ENCODE measurements at places on chromosomes 13 and 19.

DNA sequence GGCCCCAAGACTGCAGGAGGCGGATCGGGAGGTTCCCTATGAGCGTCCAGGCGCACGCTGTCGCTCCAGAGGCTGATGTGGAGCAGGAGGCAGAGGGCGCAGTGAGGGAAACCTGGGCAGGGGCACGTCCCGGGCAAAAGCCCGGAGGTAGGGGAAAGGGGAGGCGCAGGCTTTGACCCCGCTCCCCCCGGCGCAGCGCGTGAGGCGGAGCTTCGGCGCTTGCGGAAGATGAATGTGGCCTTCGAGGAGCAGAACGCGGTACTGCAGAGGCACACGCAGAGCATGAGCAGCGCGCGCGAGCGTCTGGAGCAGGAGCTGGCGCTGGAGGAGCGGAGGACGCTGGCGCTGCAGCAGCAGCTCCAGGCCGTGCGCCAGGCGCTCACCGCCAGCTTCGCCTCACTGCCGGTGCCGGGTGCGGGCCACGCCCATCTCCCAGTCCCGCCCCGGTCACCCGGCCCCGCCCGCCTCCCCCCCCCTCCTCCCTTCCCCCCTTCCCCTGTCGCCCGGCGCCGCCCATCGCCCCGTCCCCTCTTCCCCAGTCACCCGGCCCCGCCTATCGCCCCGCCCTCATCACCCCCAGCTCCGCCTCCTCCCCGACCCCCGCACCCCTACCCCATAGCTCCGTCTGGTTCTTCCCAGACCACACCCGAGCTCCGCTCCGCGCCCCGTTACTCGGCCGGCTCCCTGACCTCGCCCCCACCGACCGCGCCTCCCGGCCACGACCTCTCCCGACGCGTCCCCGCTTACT, 4.1 kb downstream of the HMG20B start:
- no peak for DNase-seq

GRCh38 chr13:33258808-33259193, 26.8 kb downstream of the STARD13 start:
- DNase-seq = no peak

- DNase-seq = no peak
These were observed 39.9 kb downstream of the DOCK9 start for GRCh38 chr13:98937911-98938381.

DNA sequence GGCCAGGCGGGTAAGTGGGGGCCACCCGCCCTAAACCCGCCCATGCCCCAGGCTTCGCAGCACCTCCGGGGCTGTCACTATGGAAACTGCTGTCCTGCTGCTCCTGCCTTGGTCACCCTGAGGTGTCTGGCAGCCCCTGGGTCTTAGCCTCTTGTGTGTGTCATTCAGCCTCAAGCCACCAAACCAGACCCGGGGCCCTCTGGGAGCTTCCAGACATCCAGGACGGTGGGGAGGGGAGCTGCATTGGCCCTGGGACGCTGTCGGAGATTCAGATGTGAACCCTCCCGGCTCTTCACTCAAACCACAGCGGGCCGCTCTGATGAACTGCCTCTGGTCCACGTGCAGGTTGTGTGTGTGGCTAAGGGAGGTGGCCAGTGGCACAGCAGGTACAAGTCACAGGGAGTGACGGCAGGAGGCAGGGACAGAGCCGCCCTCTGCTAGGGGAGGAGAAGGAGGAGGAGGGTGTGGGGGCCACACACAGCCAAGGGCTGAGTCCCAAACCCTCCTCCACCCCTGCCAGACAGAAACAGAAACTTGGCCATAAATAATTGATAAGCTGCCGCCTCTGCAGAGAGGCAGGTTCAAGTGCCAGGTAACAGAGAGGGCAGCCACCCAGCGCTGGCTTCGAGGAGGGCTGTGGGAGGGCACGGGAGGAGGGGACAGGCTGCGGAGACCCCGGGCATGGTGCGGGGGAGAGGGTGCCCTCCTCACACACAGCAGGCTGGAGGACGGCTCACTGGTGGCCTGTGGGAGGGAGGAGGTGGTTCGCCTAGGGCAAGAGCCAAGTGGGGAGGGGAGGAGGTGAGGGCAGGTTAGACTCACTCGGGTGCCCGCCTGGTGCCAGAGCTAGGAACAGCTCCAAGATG, 8.0 kb downstream of the NANOS3 start:
- no peak for DNase-seq

- DNase-seq = no peak
These were observed 53.6 kb downstream of the FAM216B start for GRCh38 chr13:42834946-42835345.

Data from stimulated activated CD4-positive, alpha-beta T cell treated with anti-CD3 and anti-CD28 coated beads, TNF-alpha, amount 100 ng/mL, for 48 hours (primary cell).